Activated T-cell treated with anti-CD3 and anti-CD28 coated beads, Interleukin-2, amount 50 U/mL, for 72 hours (primary cell): ENCODE measurements at places on chromosomes 12 and 14. TPM values are rescaled to one million over a fixed set of nuclear protein-coding genes. Genes with fewer than 3 reads are reported as not detected.

The AQP2 gene
- total RNA-seq = not detected

The GLI1 gene
- total RNA-seq = 0.21 TPM

The PMCH gene
- 1.1 TPM for total RNA-seq

The CRIP1 gene
- total RNA-seq = 174 TPM

The CACNA1C gene
- total RNA-seq = 0.14 TPM

The SMCO2 gene
- 0.72 TPM for total RNA-seq

The DPPA3 gene
- not detected for total RNA-seq

The NCKAP5L gene
- 5.4 TPM for total RNA-seq

The CLEC1A gene
- not detected for total RNA-seq

The MYF6 gene
- total RNA-seq = not detected

DNA sequence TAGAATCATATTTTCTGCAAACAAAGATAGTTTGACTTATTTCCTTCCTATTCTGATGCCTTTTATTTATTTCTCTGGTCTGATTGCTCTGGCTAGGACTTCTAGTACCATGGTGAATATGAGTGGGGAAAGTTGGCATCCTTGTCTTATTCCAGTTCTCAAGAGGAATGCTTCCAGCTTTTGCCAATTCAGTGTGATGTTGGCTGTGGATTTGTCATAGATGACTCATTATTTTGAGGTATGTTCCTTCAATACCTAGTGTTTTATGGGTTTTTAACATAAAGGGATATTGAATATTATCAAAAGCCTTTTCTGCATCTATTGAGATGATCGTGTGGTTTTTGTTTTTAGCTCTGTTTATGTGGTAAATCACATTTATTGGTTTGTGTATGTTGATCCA lies 139.4 kb upstream of the CNTN1 start:
- DNase-seq = no peak

DNA sequence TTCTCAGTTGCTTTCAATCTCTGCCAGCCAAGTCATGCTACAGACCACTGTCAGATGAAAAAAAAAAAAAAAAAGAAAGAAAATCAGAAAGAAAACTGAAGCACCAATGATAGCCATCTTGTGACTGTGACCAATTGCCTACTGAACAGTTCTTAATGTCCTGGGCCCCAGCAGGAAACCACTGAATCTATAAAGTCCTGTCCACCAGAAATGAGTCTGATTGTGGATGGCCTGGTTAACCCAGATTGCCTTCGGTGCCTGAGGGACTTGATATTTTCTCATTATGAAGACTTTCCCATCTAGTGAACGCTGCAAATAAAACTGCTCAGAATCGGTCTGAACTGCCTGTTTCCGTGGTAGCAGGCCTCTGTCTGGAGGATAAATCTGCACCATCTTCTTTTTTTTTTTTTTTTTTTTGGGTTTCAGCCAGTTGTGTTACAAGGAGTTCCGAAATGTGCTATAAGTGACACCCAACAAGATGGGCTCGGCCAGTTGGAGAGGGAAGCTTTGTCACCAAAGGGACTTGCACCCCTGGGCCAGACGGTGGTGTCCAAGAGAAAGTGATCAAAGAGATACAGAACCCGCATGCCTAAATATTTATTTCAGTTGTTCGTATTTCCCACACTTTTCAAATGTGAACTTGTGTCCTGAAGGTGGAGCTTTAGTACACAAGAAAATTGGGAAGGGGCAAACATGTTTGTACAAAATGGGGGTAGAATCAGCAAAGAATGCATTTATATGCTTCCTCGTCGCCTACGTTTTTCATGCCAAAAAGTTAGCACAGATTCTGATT lies 3.0 kb upstream of the PLXNC1 start:
- no peak for DNase-seq

GRCh38 chr12:118376089-118377020 lies at the start of gene SUDS3:
SUDS3 (plus strand) TSS chr12:118376555; CDS start chr12:118376692, 137 bp downstream.
- peak; percentile 92 for DNase-seq

GRCh38 chr14:74835645-74836250 lies 40.2 kb downstream of the PROX2 start:
- DNase-seq = no peak

- no peak for DNase-seq
These were observed 86.7 kb downstream of the TMEM260 start for GRCh38 chr14:56666294-56666693.

DNA sequence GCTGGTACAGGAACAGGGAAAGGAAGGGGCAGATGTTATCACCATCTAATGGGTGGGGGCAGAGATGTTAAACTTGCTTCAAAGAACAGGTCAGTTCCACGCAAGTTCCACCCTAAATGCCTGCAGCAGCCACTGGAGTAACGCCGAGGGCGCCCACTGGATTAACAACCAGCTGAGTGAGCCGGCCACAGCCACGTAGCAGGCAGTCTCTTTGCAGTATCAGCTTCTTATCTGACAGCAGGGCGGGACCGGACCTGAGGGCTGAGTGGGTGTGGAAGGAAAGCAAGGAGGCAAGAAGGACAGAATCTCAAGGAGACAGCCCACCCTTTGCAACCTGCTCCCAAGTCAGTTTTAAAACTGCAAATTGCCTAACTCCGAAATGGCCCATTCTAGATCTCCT lies 38.4 kb upstream of the FOXN3 start:
- no peak for DNase-seq

DNA sequence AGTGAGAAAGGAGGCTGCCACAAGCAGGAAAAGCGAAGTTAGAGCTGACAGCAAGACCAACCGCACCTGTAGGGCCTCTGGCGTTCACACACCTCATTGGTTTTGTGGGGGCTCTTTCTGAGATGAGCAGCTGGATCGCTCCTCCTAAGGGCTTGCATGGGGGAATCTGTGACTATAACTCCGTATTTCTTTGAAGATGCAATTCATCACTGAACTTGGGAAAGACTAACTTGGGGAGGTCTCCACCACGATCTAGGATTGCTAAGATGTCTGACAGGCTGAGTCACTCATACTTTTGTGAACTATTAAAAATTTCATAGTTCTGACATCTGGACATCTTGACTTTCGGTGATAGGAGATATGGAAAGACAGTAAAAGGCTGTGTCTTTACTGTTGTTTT lies 173.6 kb downstream of the ETV6 start:
- DNase-seq = no peak

DNA sequence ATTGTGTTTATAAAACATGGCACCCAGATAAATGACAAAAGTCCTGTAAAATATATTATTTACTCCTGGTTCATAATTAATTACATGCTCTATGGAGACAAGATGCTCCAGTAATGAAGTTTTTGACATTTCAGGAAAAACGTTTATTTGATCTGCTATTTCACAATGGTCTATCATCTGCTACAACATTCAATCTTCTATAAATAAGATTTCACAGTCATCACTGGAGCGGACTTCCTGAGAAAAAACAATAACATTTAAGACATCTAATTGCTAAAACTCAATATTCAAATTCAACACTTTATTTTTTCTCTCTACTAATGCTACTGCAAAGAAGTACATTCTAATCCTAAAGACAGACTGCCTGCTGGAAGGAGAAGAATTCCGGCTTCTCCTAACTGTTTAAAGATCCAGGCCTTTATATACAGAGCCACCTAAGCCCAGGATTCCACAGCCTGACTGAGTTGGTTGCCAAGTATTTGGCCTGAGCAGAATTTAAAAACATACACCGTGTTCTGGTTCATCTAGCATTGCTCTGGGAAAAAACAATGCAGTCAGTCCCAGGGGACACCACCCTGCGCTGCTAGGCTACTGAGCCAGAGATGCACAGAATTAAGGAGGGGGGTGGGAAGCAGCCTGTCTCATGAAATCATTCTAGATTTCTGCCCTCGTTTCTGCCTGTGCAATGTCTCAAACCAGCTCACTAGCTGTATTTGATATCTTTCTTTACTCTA lies 58.0 kb downstream of the TMTC1 start:
- DNase-seq = no peak

GRCh38 chr12:109383240-109383639 lies 35.5 kb downstream of the MYO1H start:
- DNase-seq = no peak

- DNase-seq = no peak
These were observed 2.2 kb upstream of the ZFP36L1 start for GRCh38 chr14:68794851-68795596.

GRCh38 chr12:72560003-72560769 lies 288.0 kb downstream of the TRHDE start:
- no peak for DNase-seq

GRCh38 chr14:102055181-102055901 lies 31.5 kb downstream of the HSP90AA1 start:
- DNase-seq = no peak

GRCh38 chr12:33330940-33331339 lies 108.7 kb downstream of the SYT10 start:
- DNase-seq = no peak

GRCh38 chr12:57720606-57721595 lies 17.6 kb downstream of the AGAP2 start:
- DNase-seq = no peak

- no peak for DNase-seq
These were observed 29.8 kb downstream of the PROX2 start for GRCh38 chr14:74846168-74846567.

- DNase-seq = no peak
These were observed 27.1 kb downstream of the BMAL2 start for GRCh38 chr12:27359578-27360340.

DNA sequence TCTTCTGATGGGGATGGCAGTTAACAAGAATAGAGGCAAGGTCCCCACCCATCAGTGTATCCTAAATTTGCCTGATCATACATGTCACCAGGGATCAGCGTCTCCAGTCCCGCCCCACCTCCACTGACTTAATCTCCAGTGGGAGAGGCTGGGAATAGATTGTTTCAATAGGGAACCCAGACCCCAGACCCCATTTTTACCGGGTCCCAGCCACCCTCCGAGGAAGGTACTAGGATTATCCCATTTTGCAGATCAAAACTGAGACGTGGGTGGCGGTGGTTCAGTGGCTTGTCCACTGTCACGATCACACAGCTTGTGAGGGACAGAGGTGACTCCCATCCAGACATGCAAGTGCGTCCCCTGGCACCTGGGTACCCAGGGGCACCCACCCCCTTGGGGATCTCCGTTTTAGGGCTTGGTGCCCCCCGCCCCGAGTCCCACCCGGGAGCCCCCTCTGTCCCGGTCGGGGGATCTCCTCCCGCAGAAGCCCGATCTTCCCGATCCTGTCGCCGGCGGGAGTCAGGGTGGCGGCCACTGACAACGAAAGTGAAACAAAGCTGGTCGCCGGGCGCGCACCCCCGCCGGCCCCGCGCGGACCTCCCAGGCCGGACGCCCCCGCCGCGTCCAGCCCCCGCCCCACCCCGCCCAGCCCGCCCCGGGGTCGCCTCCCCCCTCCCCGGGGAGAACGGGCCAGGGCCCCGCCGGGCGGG lies 523 bp downstream of the WSB2 start:
- peak; percentile 37 for DNase-seq
